ENCODE measurements at places on chromosomes 2 and 18.
A peak's percentile ranks its signal among the peaks of the same experiment; 100 is the strongest.

GRCh38 chr2:152089238-152089637 lies 9.6 kb downstream of the CACNB4 start:
- no peak for DNase-seq

DNA sequence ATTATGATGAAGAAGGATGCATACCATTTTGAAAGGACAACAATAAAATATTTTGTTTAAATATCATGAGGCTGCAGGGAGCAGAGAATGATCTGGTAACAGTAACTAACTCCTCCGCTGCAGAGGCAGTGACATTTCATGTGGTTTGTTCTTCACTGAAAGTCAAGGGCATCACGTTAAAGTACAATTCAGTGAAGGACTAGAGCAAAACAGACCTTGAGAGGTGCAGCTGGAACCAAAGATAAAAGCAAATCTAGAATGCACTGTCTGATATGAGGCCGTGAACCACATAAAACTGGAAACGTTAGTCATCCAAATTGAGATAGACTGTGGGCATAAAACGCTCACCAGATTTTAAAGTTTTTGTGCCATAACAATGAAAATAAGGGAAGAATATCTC lies 522.9 kb upstream of the TNP1 start:
- DNase-seq: no peak

- no peak for DNase-seq
Observed at GRCh38 chr2:9703701-9704221, 73.0 kb upstream of the YWHAQ start.

DNA sequence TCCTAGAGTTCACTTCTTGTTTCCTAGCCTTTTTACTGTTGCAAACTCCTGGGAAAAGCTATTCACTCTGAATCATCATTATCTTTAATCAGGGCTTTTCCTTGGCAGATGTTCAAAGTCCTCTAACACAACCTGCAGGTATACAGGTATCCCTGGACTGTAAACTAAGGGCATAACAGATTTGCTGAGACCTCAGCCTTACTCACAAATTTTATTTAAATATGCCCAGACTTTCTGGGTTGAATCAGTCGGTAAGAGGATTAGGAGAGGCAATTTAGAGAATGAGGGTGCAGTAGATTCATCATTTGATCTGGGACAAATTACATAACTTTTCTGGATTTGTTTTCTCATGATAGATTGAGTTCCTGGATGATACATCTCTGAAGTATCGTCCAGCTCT lies 217.8 kb upstream of the STON1 start:
- DNase-seq: no peak

- DNase-seq: no peak
Observed at GRCh38 chr2:216554755-216555154, 56.1 kb downstream of the RPL37A start.

- no peak for DNase-seq
Observed at GRCh38 chr2:167381349-167381748, 493.1 kb downstream of the XIRP2 start.

DNA sequence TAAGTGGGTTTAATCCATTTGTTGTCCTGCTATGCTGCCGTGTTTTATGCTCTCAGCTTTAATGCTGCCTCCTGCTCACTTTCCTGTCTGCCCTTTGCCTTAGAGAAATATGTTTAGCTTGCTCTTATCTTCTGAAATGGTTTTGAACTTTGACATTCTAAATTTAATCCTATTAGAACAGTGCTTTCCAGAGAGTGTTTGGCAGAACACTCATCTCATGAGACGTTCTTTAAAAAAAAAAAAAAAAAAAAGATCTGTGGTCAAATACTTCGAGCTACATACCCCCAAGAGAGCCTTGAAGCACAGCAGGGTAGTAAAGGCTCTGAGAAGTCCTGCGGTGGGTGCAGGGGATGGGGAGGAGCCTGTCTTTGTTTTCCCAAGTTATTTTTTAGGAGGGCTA lies 161.3 kb downstream of the SPP2 start:
- no peak for DNase-seq

DNA sequence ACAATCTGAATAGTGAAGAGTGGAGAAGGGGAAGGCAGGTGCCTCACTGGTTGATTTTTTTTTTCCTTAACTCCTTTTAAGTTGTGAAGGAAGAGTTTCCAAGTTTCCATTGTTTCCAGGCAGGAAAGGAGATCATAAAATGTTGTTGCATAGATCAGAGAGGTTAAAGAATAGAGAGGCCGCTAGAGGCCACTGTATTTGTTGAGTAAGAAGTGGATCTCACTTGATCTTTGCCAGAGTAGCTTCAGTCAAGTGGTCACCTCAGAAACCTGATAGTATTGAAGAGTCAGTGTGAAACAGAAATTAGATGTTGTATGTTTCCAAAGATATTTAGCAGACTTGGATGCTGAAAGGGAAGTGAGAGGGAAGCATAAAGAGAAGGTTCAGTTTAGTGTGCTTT lies 17.6 kb downstream of the CTNNA2 start:
- no peak for DNase-seq

GRCh38 chr2:239058766-239059165 lies 210.9 kb downstream of the TWIST2 start:
- no peak for DNase-seq

GRCh38 chr2:152729844-152730243 lies 11.4 kb downstream of the ARL6IP6 start:
- no peak for DNase-seq

DNA sequence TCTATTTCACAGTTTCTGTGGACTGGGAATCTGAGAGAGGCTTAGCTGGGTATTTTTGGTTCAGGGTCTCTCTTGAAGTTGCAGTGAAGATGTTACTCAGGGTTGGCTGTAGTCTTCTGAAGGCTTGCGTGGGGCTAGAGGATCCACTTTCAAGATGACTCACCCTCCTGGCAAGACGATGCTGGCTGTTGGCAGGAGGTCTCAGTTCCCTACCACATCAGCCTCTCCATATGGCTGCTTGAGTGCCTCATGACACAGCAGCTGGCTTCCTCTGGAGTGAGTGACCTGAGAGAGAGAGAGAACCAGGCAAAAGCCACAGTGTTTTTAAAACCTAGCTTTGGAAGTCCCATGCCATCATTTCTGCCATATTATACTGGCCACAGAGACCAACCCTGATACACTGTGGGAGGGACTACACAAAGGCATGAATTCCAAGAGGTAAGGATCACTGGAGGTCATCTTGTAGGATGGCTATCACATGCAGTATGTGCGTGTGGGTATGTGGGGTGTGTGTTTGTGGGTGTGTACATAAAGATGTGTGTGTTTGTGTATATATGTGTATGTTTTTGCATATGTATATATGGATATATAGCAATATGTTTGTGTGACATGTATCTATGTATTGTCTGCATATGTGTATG lies 25.1 kb downstream of the DNPEP start:
- DNase-seq: no peak

- DNase-seq: no peak
Observed at GRCh38 chr2:150742094-150742493, 254.6 kb upstream of the RND3 start.

DNA sequence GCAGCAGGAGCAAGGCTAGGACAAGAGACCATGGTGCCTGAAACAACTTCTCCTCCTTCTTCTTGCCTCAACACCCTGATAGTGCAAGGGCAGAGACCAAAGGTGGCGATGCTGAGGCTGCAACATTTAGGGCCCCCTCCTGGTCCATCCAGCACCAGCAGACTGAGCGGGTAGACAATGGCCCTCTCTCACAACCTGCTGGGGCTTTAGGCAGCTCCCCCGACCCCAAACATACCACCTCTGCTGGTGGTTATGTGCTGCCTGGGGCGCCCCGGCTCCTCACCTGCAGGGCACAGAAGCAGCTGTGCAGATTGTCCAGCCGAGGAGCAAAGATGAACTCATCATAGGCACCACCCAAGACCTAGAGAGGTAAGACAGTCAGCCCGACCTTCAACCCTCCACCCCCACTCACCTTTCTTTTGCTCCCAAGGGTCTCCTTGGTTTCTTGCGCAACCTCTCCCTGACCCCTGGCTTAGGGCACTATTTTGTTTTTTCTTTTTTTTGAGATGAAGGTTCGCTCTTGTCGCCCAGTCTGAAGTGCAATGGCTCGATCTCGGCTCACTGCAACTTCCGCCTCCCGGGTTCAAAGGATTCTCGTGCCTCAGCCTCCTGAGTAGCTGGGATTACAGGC lies 3.5 kb downstream of the DNPEP start:
- DNase-seq: no peak

- DNase-seq: no peak
Observed at GRCh38 chr2:42114091-42114490, 55.1 kb upstream of the EML4 start.

- DNase-seq: no peak
Observed at GRCh38 chr2:238161291-238162051, 2.7 kb downstream of the ERFE start.

- DNase-seq: no peak
Observed at GRCh38 chr18:32303400-32303799, 113.6 kb downstream of the MEP1B start.

- DNase-seq: no peak
Observed at GRCh38 chr2:43745457-43745856, 28.4 kb upstream of the DYNC2LI1 start.

DNA sequence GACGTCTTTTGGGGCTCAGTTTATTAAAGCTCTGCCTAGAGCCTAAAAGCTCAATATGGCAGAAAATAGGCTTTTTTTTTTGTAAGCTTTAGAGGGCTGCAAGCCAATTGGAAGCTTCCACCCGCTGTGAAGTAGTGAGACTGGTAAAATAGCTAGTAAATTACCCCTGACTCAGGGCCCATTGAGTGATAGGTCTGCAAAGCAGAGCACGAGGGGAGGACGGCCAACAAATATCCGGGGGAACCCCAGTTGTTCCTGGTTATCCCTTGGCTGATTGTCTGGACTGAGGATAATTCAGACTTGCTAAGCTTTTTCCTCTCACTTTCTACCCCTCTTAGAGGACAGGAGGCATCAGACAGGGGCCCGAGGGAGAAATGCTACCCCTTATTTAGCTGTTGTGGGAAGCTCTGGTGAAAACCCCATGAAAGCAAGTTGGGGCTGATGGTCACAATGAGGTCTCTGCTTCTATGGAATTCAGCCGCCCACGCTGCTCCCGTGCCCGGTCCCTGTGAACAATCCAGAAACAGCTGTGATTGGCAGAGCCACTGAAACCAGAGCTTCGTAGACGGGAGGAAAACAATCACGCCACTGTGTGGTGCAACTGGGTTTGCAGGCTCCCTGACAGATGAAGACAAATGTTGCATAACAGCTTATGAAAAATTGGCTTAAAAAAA lies 141.9 kb upstream of the LGALSL start:
- peak; percentile 94 for DNase-seq

GRCh38 chr2:120902592-120902991 lies 166.9 kb downstream of the GLI2 start:
- DNase-seq: no peak

DNA sequence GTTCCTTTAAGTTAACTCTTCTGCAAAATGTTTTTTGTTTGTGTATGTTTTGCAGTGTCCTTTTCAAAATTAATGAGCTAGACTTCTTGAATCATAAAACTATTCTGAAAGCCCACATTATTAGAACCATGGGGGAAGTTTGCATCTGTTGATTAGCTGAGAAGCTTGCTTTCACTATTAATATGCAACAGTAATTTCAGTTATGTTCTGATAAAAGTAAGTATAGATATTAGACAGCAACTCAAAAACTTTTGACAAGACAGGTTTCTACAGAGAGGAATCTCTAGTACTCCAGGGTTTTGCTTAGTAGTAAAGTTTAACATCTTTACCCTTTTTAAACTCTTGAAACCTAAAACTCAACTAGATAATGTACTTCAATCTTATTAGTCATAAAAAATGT lies 147.8 kb downstream of the UBE2E3 start:
- DNase-seq: no peak

GRCh38 chr2:85865539-85866164 lies 23.1 kb downstream of the ST3GAL5 start:
- DNase-seq: no peak

DNA sequence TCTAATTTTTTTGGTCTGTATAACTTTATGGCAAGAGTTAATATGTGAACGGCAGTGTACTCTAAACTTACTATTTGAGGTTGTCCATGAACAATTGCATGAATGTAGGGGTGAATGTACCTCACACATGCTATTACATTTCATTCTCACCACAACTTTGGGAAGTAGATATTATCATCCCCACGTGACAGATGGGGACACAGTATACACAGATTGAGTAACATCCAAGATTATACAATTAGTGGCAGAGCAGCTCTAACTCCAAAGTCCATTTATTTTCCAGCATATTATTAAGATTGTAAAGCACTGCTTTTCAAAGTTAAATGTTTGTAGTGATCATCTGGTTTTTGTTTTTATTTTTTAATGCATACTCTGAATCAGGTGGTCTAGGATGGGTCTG lies 622.1 kb upstream of the ZEB2 start:
- no peak for DNase-seq

GRCh38 chr2:675982-676646 lies 1.1 kb downstream of the TMEM18 start:
- peak; percentile 39 for DNase-seq

GRCh38 chr2:189465478-189465877 lies 24.2 kb downstream of the WDR75 start:
- DNase-seq: no peak

DNA sequence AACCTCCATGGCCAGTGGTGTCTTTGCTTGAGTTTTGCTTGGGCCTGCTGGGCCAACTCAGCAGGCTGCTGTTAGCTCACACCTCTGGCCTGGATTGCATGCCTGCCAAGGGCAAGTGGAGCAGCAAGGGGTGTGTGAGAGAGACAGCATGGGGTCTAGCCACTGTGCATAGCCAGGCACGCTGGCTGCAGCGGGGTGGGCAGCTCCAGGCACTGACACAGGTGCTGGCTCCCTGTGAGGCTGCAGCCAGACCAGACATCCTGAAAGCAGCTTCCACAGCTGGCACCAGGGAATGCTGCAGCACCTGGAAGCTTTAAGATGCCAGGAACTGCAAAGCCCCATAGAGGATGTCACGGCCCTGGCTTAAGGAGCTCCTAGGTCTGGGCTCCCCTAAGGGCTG lies 376.4 kb upstream of the VWC2L start:
- no peak for DNase-seq

DNA sequence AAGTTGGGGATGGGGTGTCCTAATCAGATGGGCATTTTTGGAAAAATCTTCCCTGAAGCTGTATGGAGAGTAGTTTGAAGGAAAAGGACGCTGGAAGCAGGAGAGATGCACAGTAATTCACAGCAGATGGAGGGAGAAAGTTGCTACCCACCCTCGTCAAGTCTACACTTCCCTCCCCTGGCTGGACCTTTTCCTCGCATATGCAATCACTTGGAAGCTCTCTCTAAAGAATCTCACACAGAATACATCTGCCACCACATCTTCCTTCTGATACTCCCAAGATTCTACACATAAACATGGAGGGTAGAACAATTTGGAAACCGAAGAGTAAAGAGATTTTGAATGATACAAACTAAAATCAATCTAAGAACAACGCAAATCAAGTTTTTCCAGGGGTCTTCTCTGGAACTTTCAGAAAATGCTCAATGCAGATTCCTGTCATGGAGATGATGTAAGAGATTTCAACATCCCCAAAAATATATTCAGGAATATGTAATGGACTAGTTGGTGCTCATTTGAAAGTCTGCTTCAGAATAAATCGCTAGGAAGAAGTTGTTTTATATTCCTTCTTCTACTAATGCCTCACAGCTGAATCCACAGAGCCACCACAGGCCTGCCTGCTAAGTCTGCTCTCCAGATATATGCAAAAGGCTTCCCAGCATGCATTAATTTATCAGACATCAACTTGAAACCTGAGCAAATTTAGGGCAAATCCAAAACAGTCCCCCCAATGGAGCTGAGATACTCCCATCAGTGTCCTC lies 291.5 kb downstream of the LRATD1 start:
- no peak for DNase-seq

Measured in COLO829 (cell line).